ENCODE measurements at places on chromosomes 7 and 10.

- no peak for DNase-seq
Measured at GRCh38 chr10:1299041-1299726, 243.0 kb downstream of the WDR37 start.

- no peak for DNase-seq
Measured at GRCh38 chr7:727104-727805, at the start of gene PRKAR1B. PRKAR1B (minus strand) TSS chr7:727281; CDS start chr7:711505, 15,776 bp downstream.

DNA sequence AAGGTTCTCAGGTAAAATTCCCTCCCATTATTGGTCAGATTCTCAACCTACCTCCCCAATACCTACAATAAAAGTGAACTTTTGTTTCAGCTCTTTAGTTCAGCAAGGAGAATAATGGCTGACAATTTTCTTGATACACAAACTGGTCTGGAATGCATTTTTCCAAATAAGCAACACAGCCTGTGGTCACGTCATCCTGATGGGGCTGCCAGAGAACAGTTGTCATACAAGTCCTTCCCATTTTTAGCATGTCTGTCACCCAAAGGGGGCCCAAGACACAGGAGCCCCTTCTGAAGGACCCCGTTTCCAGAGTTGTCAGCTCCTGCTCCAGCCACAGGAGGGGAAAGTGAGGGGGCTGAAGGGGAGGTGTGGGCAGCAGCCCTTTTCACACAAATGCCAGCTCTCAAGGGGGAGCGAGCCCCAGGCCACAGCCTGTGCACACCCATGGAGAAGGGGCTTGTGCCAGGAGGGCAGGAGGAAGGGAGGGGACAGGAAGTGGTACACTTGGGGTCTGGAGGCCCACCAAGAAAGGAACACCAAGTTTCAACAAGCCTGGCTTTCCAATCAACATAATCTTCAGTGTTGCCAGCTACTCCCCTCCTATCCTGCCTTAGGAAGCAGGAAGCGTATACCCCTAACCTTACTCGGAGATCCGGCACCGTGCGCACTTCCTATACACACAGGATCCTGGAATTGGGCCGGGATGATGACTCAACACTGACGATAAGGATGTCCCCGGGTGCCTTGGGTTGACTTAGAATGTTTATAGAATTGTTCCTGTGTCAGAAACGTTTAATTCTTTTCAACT, 43.4 kb upstream of the PDLIM1 start:
- no peak for DNase-seq

- DNase-seq, result no peak
Measured at GRCh38 chr7:27910326-27910725, 170.4 kb downstream of the TAX1BP1 start.

DNA sequence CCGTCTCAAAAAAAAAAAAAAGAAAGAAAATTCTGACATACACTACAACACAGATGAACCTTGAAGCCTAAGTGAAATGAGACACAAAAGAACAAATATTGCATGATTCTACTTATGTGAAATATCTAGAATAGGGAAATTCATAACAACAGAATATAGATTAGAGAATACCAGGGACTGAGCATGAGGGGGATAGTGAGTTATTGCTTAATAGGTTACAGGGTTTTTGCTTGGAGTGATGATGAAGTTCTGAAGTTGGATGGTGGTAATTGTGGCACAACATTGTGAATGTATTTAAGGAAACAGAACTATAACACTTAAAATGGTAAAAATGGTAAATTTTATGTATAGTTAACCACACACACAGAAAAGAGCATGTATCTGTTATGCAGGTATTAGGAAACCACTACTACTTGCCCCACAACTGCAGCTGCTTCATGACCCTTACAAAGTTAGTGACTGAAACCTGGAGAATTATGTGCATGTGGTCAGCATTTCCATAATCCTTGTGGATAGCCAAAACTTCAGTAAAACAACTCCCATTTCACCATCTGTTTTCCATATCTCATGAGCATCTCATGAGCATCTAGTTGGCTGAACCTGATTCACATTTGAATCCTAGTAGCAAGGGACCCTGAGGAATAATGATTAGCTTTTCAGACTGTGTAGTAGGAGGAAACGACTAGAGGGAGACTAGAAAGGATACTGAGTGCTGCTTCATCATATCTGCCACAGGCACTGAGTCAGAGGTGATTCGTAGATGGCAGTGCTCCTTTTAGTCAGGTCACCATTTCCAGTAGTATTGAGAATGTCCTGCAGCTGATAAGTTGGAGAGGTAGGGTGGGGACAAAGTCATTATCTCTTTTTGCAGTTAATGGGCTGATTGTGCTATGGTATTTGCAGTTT, 26.3 kb downstream of the SAMD8 start:
- DNase-seq, result no peak

- DNase-seq, result no peak
Measured at GRCh38 chr7:28095231-28095630, 85.4 kb downstream of the JAZF1 start.

DNA sequence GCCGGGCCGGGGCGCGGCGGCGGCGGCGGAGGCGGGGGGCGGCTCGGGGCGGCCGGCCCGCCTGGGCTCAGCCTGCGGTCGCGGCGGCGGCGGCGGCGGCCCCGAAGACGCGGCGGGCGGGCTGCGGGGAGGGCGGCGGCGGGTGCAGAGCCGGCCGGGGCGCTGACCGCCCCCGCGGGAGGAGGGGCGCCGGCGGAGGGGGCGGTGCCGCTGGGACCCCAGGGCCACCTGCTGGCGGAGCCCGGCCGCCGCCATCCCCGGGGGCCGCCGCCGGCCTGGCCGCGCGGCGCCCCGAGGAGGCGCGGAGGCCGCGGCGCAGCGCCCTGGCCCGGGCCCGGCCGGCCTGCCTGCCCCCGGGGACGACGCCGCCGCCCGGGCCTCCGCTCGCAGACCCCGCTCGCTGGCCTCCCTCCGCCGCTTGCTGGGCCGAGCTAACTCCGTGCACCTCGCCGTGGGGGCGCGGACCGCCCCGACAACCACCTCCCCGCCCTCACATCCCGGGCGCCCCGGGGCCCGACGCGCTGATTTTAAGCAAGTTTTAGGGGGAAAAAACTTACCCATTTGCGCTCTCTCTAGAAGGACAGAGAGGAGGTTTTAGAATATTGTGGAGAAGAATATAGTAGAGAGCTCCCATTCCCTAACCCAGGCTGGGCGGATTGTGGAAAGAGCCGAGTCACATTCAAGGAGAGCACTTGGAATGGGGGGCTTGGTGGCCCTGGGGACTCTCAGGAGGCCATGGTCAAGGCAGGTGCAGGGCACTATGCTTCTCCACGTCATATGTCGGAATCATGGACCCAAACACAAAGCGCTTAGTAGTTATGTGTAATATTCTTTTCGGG, at the start of gene BEND7:
Gene BEND7 (minus strand): TSS at position 140 of the 839 bp plus-strand sequence. CDS start 481 bp downstream, outside the sequence.
- DNase-seq, result no peak

GRCh38 chr10:52390388-52390787, 76.3 kb downstream of the DKK1 start:
- DNase-seq, result no peak

GRCh38 chr10:43108951-43109350, 29.3 kb upstream of the CSGALNACT2 start:
- DNase-seq, result no peak

DNA sequence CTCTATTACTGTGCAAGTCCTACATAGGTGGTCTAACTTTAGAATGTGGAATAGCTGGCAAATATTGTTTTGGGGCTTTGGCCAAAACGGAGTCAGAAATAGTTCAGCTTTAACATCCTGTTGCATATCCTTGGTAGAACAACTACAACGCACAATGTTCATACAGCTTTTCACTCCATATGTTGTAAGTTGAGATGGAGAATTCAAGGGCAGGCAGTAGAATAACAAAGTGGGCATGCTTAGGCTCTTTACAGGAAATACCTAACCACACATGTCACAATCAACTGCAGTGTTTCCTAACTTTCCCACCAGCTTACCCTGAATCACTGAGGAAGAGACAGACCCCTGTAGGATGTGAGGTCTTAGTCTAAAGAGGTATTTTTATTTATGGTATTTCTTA, 122.3 kb downstream of the PPP1R3A start:
- no peak for DNase-seq

GRCh38 chr7:22688084-22688483, 38.9 kb upstream of the IL6 start:
- no peak for DNase-seq

GRCh38 chr7:139341776-139342226, 664 bp downstream of the FMC1 start:
- DNase-seq, result no peak

DNA sequence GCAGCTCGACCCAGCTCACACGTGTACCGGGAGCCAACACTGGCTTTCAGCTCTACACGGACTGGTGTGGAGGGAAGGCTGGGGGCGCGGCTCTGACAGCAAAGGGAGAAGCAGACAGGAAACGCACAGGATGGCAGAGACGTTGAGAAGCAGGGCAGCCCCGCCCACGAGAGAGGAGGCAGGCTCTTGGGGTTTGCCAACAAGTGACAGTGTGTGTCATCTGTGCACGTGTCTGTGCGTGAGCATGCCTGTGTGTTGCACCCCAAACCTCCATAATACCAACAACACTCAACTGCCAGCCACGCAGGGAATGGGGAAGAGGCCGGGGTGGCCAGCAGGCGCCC, 64.4 kb upstream of the PDGFA start:
- peak; percentile 90 for DNase-seq

DNA sequence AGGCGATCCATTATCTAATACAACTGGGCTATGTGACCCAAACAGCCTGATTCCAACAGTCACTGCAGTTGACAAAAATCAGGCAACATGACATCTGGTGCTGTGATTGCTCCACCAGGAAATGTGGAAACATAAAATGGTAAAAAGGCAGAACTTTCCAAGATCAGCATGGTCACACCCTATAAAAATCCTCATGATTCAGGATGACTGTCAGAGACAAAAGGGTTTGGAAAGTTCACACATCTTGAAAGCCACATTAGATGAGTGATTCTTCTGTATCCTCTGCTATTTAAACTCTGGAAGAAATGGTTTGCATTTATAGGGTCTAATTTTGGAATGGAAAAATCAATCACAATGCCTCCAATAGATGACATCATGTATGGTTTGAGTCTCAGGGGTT, 662.6 kb upstream of the IGFBP3 start:
- no peak for DNase-seq

DNA sequence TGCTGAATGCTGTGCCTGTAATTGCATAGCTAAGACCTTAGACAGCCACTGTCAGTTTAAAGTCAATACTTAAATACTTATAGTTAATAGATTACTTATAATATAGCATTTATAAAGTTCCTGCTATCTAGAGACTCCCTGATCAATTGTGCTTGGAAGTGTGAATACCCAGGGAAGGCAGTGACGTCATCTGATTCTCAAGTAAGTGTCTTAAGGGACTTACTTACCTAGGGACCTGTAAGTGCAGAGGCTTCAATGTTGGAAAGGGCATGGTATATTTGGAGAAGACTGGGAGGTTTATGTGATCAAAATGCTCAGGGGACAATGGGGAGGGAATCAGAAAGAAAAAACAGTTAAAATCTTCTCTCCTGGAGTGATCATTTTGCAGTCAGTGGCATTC, 55.0 kb downstream of the BICC1 start:
- DNase-seq, result no peak

DNA sequence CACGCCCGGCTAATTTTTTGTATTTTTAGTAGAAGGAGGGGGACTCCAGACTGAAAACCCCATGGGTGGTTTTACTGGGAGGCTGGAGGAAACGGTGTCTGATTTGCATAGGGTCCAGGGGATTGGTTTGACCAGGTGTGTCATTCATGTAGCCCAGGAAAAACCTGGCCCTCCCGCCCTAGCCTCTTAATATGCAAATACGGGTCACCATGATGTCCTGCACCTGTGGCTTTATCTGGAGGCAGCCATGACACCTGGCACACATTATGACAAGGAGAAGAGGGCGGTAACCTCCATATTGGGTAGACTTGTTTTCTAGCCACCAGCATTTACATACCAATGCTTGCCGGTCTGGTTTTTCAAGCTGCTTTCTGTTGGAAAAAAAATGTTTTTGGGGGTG, 68.0 kb downstream of the TRIL start:
- no peak for DNase-seq

DNA sequence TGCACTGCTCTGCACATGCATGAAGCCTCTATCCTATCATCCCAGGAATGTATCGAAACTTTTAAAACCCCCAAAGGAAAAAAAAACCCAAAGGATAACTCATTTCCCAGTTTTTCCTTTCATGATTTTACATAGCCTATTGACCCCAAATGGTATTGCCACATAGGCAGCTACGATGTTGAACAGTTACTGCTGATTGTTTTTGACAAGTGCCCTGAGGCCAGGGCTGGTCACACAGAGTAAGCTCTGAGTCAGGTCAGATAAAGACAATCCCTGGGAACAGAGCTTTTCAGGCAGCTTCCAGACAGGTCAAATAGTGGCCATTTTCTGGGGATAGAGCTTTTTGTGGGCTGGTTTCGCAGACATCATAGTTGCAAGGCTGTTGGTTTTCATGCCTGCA, 52.1 kb downstream of the MYL10 start:
- no peak for DNase-seq

- DNase-seq, result no peak
Measured at GRCh38 chr7:41384418-41384817, 318.5 kb downstream of the INHBA start.

- DNase-seq, result no peak
Measured at GRCh38 chr10:122287570-122287969, 16.5 kb downstream of the BTBD16 start.

DNA sequence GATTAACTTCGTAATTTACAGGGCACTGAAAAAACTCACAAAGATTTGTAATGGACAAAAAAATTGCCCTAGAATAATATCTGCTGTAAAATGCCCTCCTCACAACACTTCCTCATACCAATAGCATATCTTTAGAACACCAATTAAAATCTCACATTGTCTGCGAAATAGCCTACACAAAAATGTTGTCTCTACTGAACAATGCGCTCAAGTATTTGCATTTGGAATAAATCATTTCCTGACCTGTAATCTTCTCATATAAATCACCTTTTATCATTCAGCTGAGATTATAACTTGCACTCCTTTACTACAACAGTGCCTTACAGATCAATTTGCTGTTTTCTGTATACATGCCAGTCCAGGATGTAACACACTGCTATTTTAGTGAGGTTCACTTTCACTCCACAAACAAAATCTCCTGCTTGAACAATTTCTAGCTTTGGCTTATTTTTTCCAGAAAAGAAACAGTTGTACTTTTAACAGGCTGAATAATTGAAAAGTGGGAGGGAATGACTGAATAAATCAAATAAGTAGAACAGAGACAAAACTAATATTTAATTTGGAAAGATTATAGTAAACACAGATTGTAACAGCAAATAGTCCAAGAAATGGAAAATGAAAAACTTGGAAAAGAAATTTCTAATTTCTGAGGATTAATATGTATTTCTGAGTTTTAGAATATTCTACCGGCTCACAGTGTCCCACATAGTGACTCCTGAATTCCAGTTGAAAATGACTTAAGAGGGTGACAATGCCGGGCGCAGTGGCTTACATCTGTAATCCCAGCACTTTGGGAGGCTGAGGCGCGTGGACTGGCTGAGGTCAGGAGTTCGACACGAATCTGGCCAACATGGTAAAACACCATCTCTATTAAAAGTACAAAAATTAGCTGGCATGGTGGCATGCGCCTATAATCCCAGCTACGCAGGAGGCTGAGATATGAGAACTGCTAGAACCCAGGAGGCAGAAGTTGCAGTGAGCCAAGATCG, 30.6 kb downstream of the JMJD1C start:
- DNase-seq, result no peak

DNA sequence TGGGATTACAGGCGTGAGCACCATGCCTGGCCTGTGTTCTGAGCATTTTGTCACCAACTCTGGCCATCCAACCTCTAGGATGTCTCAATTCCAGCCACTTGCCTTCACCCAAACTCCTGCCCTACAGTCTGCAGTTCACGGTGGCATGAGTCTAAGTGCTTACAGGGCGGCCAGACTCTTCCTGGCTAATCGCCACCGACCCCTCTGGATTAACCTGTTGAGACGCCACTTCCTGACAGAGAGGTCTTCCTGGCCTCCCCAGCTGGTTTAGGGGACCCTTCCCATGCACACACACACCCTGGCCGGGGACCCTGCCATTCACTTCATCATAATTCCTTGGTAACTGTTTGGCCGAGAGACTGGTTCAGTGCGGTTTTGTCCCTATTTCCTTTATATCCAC, 211.5 kb upstream of the SH2B2 start:
- no peak for DNase-seq

Measured in CD4-positive, alpha-beta T cell treated with Interleukin-4 for 1 hour (primary cell).